SHP77 treated with DMSO at 0.1 percent for 48 hours (cell line): ENCODE measurements at places on chromosomes 3 and 15.

GRCh38 chr3:138642226-138642926 is 33.8 kb downstream of the FAIM start:
- no peak for DNase-seq

DNA sequence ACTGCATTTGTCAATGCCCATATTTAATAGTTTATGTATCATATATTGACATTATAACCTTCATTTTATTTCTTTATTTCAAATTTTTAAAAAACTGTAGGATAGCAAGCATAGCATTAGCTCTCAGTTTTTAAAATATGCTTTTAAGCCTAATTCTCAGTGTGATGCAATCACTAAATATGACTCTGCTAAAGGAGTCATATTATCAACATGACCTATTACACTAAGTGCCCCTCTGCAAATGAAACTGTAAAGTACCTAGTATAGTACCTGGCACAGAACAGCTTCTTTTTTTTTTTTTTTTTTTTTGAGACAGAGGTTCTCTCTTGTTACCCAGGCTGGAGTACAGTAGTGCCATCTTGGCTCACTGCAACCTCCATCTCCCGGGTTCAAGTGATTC is 179.4 kb upstream of the CGNL1 start:
- no peak for DNase-seq

DNA sequence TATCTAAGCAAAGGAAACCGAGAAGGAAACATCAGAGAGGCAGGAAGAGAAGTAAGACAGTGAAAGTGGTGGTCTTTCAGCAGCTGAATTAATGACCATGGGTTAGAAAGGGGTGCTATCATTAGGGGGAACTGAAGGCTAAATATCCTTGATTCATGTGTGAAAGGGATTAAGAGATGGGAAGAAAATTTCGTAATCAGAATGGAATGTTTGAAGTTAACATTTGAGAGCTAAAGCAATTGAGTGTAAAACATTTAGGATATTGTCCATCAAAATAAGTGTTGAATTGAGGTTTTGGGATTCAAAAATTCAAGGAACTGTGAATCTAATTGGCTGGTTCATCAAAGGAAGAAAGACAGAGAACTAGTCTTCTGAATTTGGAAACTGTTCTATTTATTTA is 4.1 kb upstream of the ECT2 start:
- DNase-seq: no peak

DNA sequence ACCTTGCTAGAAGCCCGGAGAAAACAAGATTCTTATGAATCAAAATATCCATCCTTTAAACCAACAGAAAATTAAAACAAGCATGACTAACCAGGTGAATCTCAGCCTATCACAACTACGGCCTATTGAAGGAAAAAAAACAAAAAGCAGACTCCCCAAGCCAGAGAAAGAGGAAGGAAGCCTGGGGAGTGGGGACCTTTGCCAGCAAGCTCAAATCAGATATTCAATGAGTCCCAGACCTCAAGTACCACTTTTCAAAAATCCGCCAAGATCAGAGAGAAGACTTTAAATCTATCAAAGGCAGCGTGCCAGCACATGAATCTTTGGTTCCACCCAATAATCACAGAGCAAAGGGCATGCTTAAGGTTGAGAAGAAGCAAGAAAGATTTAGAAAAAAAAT is 253.8 kb downstream of the NTRK3 start:
- DNase-seq: no peak

- DNase-seq: no peak
Measured at GRCh38 chr3:86984271-86984670, 6.7 kb downstream of the VGLL3 start.

GRCh38 chr15:79192462-79193036 is 90.0 kb upstream of the ANKRD34C start:
- DNase-seq: no peak

DNA sequence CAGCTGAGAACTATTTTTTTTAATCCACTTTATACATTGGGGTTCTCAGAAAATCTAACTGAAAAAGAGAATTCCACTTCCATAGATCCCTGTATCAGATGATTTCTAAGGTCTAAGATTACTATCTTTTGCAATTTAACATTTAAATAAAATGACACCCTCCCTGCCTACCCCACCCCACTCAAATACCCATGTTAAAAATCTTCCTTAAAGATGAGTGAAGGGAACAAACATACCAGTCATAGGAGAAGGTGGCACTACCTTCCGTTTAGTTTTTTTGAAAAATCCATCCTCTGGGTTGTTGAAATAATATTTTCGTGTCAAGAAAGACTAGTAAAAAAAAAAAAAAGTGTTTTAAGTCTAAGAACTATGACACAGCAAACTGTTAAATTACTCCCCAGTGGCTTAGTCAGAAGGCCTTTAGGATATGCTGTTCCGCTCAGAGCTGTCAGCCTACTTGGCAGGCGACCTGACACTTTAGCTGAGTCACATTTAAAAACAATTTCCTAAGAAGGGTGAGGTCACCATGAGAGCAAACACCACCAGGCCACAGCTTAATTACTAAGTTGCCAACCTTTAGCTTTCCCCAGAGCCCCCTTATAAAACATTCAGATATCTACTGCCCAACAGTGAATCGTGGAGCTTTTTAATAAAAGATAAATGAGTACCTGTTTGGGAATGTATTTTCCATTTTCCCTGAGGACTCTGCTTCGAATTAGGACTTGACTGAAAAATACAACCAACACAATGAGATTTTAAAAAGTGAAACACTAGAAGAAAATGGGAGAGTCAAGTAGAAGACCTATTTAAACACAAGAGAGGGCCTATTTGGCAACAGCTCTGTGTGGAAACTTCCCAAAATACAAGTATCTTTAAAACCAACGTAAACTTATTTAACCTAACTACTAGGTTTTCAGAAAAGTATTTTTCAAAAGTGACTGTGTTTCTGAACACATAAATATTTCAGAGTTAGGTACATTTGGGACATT is 9.6 kb downstream of the EMC3 start:
- peak; percentile 7 for DNase-seq

- DNase-seq: no peak
Measured at GRCh38 chr3:170864525-170865208, 5.3 kb downstream of the RPL22L1 start.

DNA sequence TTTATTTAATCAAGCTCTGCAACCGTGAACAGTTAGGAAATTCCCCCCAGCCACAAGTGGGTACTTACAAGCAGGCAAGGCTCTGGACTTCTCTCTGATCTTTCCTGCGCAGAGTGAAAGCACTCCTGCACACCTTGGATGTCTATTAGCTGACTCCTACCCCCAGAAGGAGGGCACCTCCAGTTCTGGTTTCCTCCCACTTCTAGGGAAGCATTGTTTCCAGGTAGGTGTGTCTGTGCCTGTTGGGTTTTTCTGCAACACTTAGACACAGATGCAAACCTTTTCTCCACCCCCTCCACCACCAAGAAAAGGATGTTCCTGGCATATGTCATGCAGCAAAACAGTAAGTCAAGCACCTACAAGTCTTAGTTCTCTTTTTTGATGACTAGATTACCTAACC is at the start of gene ZBED2:
ZBED2 (minus strand) TSS at position 115 of the 400 bp plus-strand sequence. CDS start 1,145 bp downstream, outside the sequence.
- no peak for DNase-seq

- no peak for DNase-seq
Measured at GRCh38 chr15:68541743-68542142, 37.0 kb upstream of the CORO2B start.

DNA sequence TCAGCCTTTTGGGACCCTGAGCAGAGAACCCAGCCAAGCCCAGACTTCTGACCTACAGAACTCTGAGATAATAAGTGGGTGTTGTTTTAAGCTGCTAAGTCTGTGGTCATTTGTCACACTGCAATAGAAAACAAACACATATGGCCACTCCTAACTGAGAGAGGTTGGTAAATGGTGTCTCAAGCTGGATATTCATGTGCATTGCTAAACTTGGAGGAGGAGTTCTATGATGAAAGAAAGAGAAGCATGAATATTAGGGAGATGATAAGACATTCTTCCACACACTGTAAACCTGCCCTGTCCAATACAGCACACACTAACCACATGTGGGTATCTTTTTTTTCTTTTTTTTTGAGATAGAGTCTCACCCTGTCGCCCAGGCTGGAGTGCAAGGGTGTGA is 27.8 kb upstream of the UBL7 start:
- DNase-seq: no peak

GRCh38 chr3:120852412-120852811 is 55.6 kb upstream of the STXBP5L start:
- no peak for DNase-seq

DNA sequence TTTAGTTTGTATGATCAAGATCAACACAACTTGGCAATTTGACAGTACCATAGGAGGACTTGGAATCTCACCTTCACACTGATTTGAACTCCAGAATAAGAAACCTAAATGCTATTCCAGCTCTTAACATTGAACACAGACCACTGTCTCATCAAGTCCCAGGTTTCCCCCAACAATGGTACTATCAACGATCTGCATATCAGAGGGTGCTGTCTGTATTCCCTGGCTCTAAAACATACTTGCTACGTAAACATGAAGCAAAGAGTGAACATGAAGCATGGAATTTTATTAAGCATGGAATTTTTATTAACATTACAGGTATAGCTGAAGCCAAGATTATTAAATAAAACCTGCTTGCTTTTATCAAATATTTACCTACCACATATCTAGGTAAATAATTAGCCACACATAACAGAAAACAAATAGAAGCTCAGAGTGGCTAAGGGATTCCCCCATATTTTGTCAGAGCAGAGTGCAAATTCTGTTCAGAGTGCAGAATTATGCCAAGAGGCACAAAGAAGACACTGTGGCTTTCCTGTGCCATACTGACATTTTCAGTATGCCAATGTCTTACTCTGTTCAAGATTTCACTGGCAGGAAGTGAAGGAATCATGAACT is 22.2 kb upstream of the RIOX2 start:
- no peak for DNase-seq

DNA sequence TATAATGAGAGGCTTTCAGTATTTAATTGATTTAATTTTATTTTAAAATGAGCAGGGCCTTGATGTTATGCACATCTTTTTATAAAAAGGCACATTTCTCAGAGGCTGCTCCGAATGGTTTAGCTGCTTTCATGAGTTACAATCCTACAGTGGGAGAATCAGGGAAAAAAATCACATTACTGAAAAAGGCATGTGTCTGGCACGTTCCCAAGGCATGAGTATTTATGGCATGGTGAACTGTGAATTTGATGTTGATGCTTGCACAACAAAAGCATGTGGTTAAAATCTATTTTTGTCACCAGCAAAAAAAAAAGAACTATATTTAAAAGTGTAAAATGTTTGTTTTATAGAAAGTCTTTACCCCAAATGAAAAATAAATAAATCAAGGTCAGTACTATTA is 485.2 kb upstream of the ROBO2 start:
- DNase-seq: no peak

DNA sequence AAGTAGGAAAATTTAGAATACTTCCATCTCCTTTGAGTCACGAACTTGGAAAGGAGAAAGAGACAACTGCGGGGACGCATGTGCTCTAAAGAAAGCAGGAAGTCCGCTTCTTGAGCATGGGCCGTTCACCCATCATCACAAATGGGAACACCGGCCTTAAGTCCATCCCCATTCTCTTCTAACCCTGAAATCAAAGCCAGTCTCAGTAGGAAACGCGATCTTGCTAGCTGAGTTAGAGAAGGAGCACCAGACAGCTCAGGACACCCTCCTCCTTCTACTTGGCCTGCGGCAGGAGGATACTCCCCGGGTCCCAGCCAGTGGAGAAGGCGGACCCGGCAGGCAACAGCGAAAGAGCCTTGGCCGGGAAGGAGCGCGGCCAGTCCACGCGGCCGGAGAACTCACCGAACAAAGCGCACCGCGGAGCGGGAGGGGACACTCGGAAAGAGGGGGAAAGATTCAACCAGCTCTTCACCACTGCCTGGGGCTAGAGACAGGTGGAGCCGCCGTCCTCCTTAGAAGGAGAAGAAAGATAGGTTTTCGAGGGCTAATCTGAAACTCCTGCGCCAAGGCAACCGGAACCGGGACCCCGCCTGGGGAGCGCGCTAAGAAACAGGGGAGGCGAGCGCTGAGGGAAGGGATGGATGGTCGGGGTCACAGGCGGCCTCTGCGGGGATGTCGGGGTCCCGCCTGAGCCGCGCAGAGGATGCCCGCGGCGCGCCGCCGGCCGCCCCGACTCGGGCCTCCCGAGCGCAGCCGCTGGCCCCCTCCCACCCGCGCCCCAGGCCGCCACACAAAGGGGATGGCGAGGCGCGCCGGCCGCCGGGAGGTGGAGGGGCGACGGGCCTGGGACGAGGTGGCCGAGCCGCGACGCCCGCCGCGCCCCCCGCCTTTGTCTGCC is 818 bp downstream of the SLC4A7 start:
- peak; percentile 39 for DNase-seq

GRCh38 chr3:46019707-46020106 is 7.6 kb downstream of the XCR1 start:
- DNase-seq: no peak

DNA sequence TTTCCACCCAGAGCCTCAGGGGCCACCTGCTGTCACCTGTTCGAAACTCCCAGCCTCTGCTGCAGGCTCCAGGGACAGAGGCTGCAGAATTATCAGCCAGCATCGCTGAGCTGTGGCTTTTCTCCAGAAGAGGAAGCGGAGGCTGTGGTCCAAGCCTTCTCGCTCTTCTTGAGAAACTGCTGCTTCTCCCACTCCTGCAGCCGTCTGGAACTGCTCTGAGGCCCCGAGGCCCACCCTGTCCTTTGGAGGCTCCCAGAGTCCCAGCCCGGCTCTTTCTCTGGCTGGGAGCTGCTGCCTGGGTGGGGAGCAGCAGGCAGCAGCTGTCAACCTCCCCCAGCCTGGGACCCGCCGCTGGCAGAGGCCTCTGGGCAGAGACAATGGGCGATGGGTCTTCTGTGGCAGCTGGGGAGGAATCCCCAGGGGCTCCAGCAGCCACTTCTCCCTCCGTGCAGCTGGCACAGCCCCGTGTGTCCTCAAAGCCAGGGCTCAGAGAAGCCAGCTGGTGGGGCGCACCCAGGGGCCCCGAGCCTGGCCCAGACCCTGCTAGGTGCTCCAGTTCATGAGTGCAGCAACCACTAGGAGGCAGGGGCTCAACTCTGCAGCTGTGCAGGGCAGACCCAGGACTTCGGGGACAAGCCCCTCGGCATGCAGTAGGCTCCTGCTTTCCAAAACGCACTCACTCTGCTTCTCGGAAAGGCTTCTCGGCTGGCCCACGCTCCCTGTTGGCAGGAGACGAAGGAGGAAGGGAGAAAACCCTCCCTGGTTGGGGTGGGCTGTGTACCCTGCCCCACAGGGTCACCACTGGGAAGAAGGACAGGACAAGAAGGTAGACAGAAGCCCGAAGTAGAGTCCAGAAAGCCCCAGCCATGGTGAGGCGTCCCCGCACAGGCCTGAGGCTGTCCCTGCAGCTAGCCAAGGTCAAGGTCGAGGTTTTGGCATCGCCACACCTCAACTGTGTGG is 49.9 kb upstream of the FURIN start:
- DNase-seq: peak; percentile 16

- DNase-seq: no peak
Measured at GRCh38 chr15:36810656-36811449, 231.4 kb downstream of the CDIN1 start.
